ENCODE measurements at places on chromosomes 6 and 20. TPM values are rescaled to one million over a fixed set of nuclear protein-coding genes. Genes with fewer than 3 reads are reported as not detected.

- no peak for DNase-seq
Observed at GRCh38 chr20:5910186-5910585, 40.1 kb downstream of the TRMT6 start.

GRCh38 chr6:370555-370954 lies 21.0 kb upstream of the IRF4 start:
- no peak for DNase-seq

DNA sequence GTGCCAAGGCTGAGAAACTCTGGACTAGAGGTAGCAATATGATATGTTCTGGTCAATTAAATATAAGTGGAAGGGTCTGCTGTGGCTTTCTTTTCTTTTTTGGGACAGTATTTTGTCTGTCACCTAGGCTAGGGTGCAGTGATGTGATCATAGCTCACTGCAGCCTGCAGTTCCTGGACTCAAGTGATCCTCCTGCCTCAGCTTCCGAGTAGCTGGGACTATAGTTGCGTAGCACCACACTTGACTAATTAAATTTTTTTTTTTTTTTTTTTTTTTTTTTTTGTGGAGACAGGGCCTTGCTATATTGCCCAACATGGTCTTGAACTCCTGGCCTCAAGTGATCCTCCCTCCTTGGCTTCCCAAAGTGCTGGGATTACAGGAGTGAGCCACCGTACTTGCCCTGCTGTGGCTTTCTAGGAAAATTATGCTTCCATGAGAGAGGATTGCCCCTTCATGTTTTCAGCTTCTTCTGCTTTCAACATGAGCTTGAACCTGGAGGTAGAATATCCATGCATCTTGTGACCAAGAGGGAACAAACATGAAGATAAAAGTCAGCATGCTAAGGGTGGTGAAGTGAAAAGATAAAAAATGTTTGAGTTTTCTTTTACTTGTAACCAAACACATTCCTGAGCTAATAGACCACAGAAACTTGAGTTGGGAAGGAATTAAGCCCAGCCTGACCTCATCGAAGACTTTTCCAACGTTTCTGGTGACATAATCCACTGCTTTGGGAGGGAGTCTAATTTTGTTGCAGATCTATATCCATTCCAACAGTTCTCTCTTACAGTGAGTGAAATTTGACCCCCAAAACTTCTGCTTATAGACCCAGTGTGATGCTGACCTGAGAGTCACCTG lies 75.1 kb downstream of the CARMIL1 start:
- no peak for DNase-seq

GRCh38 chr6:155880900-155881299 lies 425.3 kb upstream of the NOX3 start:
- no peak for DNase-seq

- DNase-seq: no peak
Observed at GRCh38 chr6:10831609-10832008, 6.7 kb downstream of the MAK start.

GRCh38 chr6:125839879-125840278 lies 49.1 kb downstream of the NCOA7 start:
- DNase-seq: no peak

DNA sequence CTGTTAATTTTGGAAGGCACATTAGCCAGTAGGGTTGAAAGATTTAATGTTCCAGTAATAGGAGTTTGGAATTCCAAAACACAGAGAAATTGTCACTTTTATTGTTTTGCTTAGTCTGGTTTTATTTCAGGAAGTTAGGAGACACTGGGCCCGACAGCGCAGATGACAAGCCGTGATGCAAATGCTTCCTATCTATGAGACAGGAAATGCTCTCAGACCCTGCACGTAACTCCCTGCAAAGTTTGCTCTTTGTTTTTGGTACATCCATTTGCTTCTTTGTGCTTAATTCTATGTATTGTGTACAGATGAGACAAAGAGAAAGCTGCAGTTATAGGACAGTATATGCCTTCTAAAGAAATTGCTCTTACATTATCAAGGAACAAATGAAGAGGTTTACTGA lies 201.6 kb upstream of the SGK1 start:
- DNase-seq: no peak

GRCh38 chr6:124432620-124433019 lies 529.6 kb upstream of the RNF217 start:
- no peak for DNase-seq

DNA sequence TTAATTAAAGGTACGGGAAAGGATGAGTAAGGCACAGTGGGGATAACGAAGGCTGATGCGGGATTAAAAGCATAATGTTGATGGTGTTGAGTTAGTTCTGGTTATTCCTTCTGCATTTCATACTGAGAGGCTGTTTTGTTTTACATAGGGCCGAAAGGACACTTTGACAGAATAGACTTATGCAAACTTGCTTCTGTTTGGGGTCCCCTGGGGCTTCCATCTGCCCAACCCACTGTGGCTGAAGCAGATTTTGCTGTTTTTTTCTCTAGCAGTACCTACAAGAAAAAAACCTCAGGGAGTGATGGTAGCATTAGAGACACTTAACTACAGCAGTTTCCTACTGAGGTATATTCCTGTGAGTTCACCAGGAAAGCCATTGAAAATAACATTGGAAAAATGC lies 136.1 kb upstream of the SUPT3H start:
- no peak for DNase-seq

DNA sequence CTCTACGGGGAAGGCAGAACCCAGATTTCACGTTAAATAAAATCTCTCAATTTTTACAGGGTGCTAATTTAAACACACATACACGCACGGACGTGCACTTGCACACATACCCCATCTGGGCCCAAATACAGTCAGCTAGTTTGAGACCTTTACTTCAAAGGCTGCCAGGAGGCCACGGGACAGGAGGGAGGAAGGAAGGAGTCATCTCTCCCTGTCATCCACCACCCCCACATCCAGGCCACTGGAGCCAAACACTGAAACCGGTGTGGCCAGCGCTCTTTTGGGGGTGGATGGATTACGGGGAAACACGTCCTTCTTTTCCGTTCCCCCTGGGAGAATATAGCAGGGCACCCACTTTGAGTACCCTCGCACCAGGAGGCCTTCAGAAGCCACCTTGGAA lies 60.1 kb downstream of the ZNF831 start:
- no peak for DNase-seq

DNA sequence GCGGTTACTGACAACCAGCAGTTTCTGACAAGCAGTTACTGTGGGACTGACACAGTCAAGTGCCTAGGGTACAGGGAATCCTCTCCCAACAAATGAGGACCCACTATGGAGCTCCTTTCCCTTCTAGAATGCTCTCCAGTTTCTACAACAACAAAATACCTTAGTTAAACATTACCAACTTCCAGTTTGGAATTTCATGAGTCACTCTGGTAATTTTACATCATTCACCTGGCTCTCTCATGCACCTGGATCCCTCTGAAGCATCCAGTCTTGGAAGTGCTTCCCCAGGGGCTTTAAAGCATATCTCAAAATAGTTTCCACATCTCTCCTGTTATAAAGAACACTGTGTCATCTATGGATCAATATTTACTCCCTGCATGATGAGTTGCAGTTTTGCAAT lies 286.7 kb upstream of the SPTLC3 start:
- no peak for DNase-seq

- no peak for DNase-seq
Observed at GRCh38 chr20:20440886-20441658, 73.2 kb downstream of the INSM1 start.

DNA sequence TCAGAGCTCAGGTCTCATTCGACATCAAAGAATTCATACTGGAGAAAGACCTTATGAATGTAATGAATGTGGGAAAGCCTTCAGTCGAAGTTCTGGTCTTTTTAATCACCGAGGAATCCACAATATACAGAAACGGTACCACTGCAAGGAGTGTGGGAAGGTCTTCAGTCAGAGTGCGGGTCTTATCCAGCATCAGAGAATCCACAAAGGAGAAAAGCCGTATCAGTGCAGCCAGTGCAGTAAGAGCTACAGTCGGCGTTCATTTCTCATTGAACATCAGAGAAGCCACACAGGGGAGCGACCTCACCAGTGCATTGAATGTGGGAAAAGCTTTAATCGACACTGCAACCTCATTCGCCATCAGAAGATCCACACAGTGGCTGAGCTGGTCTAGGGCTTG lies 7.7 kb downstream of the ZSCAN9 start:
- DNase-seq: no peak

DNA sequence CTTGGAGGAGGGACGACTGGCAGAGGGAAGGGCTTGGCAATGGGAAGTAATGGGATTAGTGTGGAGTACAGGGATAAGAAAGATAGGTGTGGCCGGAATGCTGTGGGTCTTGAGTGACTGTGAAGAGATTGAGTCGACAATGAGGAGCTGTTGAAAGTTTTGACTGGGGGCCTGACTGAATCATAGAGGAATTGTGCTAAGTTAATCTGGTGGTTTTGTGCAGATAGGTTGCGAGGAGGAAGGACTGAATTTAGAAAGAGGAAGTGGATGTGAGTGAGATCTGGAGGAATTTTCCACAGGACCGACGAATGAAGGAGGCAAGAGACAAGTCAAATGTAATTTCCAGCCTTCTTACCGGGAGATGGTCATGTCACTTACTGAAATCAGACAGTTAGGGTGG lies 143.9 kb upstream of the RALGAPA2 start:
- no peak for DNase-seq

DNA sequence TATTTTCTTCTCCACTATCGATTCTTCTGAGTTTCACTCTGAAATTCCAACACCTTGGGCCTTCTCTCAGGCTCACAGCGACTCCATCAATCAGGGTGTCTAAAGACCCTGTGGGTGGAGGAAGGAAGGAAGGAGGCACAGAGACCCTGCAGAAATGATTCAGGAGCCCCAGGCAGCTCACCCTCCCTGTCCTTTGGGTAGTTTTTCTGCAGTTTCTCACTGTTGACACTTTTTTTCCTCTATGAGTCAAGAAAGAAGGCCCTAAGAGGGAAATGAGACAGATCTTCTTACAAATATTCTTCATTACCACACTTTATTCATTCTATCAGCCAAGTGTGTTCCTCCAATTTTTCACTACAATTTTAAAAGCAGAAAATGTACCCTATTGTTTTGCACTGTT lies 34.2 kb upstream of the TBXT start:
- DNase-seq: no peak

DNA sequence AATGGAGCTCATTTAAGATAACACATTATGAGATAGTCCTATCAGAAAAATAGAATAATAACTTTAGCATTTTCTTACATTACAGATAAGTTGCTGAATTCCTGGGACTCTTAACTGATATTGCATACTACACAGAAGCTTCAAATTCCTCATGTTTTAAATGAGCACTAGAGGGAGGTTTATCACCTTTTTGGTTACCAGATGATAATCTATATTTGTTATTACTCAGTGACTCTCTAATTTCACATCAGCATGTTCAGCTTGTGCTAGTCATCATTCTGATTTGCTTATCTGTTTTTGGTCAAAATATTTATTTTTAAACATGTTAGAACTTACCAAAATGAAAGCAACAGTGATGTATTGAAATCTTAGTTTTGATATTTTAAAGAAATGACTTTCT lies 20.5 kb upstream of the GJA10 start:
- DNase-seq: no peak

GRCh38 chr6:150068151-150068550 lies 770 bp downstream of the ULBP3 start:
- DNase-seq: no peak

GRCh38 chr6:26159357-26160273 lies 72.4 kb downstream of the HFE start:
- no peak for DNase-seq

TJAP1 gene
- 31.2 TPM for total RNA-seq
